Cerebellar cortex (tissue), 1 donor: ENCODE measurements at places on chromosomes 5 and 9.

DNA sequence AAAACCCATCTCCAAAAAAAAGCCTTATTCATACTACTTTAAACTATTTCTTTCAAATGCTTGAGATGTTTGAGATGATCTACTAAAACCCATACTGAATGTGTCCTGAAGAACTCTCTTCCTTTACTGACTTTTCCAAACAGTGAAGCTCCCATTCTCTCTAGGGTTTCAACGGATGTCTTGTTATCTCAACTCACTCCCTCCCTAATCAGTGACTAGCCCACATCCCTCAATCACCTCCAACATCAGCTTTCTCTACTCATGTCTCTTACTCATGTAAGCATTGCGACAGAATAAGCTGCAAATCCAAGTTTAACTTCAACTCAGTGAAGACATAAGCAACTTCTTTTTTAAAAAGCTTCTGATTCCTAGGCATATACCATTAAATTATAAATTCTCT lies 42.1 kb downstream of the WDR41 start:
- no peak for DNase-seq

DNA sequence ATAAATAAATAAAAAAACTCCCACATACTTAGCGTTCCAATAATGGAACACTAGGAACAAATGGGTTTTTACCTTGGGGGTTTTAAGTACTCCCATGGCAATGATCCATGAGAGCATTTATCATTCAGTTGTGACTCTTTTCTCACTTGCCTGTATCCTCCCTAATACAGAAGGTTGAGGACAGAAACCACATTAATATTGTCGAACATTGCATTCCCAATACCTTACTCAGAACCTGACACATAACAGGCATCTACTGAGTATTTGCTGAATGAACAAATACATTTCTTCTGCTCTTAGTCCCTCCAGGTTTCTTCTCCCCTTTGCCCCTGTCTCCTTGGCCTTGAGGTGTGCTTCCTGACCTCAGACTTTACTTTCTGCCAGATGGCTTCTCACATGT lies 175.9 kb downstream of the CEMIP2 start:
- no peak for DNase-seq

DNA sequence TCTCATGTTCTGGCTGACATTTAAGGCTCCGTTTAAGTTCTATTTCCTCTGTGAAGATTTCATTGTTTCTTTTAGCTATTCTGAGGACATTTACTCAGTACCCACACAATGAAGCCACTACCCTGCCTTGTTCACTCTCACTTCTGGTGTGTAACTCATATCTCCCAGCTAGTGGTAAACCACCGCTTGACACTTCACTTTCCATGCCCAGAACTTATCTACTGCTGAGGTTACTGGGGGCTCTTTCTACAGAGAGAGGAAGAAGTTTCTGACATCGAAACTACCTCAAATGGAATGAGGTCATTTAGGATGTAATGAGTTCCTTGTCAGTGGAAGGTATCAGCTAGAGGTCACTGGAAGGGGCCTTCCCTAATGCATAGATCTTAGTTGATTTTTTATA lies 501.5 kb downstream of the DMAC1 start:
- no peak for DNase-seq

DNA sequence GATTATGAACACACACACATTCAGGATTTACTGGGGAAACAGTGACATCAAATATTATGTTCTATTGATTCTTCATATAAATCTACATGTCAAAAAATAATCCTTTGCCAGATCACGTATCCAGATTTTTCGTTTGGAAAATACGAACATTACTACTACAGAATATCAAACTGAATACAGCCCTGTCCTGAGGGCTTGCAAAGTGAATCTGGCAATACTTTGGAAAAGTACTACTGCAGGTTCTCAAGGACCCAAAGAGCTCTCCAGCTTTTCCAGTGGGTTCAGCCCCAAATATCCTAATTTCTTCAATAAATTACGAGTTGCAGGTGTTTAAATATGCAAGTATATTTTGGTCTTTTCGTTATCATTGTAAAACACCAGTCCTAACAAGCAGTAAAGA lies 411 bp upstream of the NDUFS4 start:
- DNase-seq = peak; percentile 38

DNA sequence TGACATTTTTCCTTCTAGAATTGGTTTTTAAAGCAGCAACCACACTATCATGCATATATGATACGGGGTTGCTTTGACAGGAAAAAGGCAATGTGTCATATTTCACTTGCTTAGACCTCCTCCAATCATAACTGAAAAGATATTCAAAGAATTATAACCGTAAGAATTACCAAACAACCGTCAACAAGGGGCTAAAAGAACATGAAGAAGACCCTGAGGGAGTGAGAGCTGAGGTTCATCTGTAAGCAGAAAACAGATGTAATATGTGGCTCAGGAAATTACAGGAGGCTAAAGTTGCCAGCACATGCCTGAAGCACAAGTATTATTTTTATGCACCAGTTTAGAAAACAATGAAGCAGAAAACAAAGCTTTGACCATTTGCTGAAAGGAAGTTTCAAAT lies 78.9 kb downstream of the APBA1 start:
- DNase-seq = no peak

DNA sequence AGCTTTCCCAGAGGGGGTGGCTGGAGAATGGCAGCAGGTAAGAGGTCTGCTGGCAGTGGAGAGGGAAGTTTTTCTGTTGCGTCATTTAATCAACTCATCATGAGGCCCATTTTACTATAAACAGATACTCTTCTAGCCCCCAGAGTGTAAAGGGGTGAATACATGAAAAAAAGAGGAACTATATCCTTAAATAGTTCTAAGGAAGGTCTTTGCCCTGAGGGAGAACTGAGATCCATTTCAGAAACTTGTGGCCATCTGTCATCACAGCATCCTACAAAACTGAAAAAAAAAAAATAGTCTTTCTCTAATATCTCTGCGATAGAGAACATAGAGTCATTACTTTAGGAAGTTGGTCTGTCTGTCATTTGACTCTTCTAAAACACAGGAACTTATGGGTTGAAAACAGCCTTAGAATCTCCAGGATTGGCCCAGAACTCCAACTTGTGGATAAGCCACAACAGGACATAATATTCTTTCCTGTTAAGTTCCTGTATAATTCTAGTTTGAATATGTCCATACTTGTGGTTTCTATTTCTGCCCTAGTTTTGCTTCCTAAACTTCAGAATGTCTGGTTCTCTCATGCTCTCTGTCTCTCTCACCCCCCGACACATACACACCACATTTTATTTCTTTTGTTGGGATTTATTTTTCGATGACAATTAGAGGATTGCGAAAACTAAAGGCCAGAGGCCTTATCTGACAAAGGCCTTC lies 238.5 kb upstream of the PIK3R1 start:
- DNase-seq = peak; percentile 53

GRCh38 chr5:170554521-170555267 lies 50.9 kb downstream of the KCNIP1 start:
- DNase-seq = no peak
